ENCODE measurements at places on chromosomes 3 and 15. TPM values are rescaled to one million over a fixed set of nuclear protein-coding genes. Genes with fewer than 3 reads are reported as not detected.

EFCAB12 gene
- 1.1 TPM for total RNA-seq

DAPK2 gene
- total RNA-seq, result 3.9 TPM

ACAN gene
- total RNA-seq, result 0.78 TPM

STAG1 gene
- 9.9 TPM for total RNA-seq

GOLGA8H gene
- total RNA-seq, result 1.2 TPM

RAD18 gene
- 13.5 TPM for total RNA-seq

SLC28A2 gene
- total RNA-seq, result not detected

SRGAP3 gene
- 0.98 TPM for total RNA-seq

DAG1 gene
- total RNA-seq, result 56.9 TPM

CLRN1 gene
- total RNA-seq, result not detected

BLOC1S6 gene
- total RNA-seq, result 16.4 TPM

MKRN2OS gene
- total RNA-seq, result not detected

EPHA3 gene
- not detected for total RNA-seq

CGNL1 gene
- total RNA-seq, result 0.93 TPM

UBP1 gene
- 57.2 TPM for total RNA-seq

BHLHE40 gene
- total RNA-seq, result 87.6 TPM

SCN11A gene
- not detected for total RNA-seq

TMOD3 gene
- 63.4 TPM for total RNA-seq

SUSD5 gene
- total RNA-seq, result 2.3 TPM

KAT2B gene
- 7.0 TPM for total RNA-seq

MST1R gene
- 6.0 TPM for total RNA-seq

CCR3 gene
- not detected for total RNA-seq

CCDC191 gene
- 1.8 TPM for total RNA-seq

TM6SF1 gene
- not detected for total RNA-seq

Measured in A549 treated with ZK216348 at 1 μM for 4 hours (cell line).